ENCODE measurements at places on chromosomes 1 and 21. TPM values are rescaled to one million over a fixed set of nuclear protein-coding genes. Genes with fewer than 3 reads are reported as not detected.

The C4BPA gene
- not detected for total RNA-seq

The UBE2U gene
- not detected for total RNA-seq

- DNase-seq, result no peak
Observed at GRCh38 chr1:50329332-50329932, 93.8 kb downstream of the DMRTA2 start.

The TRIM62 gene
- 3.3 TPM for total RNA-seq

The RORC gene
- total RNA-seq, result under 0.01 TPM

DNA sequence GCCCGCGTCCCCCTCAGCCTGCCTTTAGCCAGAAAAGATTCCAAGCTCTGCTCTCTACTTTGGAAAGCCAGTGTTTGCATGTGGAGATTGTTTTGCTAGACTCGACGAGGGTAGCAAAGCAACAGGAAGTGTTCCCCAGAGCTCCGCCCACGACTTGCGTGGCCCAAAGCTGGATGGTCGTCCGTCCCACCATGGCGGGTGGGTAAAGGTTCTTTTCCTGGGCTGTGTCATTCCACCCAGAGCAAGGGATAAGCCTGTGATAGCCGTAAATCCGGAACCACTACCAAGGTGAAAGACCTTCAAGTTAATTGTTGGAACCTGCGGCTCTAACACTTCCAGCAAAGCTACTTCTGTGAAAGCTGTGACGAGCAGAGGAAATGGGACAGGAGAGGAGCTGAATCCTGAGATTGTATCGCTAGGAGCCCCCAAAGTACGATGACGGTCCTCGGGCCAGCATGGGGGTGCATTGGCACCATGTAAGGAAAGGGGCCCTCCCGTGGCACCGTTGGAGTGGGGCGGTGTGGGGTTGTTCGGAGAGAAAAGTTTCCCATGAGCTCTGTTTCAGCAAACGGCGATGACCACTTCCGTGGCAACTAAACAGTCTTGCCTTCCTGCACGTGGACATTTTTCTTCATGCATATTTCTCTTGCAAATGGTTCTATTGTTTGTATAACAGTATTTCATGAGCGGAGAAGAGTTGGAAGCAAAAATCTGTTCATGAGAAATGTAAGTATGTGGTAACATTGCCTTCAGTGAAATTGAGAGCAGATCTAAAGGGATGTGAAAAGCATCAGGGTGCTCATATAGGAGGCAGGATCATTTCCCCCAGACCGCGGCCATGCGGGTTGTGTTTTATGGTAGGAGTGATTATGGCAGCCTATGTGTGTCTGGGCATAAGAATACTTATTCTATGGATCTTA lies 8.4 kb downstream of the MX2 start:
- DNase-seq, result no peak
